Cerebellar cortex (tissue), 1 donor: ENCODE measurements at places on chromosomes 1 and 21.
A peak's percentile ranks its signal among the peaks of the same experiment; 100 is the strongest.

DNA sequence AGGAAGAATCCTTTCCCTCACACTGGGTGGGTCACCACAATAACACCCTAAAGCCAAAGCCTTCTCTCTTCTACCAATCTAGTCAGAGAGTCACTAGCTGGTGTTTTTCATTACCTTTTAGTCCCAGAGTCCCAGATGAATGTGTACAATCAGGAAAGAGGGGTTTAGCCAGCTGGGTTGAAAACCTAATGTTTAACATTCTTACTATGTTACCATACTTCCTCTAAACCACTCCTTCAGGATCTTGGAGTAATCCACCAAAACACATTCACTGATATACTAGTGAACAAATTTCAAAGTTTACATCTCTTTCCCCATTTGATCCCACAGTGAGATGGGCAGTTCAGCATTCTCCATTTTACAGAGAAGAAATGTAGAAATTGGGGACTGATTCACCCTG lies 9.7 kb downstream of the LPAR3 start:
- no peak for DNase-seq

DNA sequence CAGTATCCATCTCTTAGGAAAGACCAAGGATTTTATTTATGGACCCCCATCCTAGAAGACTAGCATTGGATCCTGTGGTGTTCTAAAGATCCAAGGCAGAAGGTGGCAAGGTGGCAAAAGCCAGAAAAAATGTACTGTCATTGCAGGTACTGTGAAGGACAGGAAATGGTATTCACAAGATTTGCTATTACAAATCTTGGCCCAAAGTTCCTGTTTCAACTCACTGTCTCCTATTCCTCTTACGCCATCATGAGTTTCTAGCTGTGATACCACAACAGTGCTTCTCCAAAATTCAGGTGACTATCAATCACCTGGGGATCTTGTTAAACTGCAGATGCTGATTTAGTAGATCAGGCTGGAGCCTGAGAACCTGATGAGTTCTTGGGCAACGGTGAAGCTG lies 21.4 kb downstream of the ACP6 start:
- DNase-seq: no peak

DNA sequence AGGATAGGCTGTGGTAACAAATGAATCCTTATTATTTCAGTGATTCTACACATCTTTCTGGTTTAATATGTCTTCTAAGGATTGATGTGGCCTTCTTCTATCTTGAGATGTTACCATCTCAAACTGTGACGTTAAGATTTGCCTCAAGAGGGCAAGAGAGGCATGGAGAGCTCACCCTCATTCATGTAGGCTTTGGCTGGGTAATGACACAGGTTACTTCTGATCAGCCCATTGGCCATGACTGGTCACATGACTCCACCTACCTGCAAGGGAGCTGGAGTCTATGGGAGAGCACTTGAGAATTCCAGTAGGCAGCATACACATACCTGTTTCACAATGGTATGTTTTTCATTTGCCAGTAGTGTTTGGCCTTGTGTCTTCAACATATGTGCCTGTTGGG lies 30.0 kb downstream of the CACHD1 start:
- DNase-seq: no peak

DNA sequence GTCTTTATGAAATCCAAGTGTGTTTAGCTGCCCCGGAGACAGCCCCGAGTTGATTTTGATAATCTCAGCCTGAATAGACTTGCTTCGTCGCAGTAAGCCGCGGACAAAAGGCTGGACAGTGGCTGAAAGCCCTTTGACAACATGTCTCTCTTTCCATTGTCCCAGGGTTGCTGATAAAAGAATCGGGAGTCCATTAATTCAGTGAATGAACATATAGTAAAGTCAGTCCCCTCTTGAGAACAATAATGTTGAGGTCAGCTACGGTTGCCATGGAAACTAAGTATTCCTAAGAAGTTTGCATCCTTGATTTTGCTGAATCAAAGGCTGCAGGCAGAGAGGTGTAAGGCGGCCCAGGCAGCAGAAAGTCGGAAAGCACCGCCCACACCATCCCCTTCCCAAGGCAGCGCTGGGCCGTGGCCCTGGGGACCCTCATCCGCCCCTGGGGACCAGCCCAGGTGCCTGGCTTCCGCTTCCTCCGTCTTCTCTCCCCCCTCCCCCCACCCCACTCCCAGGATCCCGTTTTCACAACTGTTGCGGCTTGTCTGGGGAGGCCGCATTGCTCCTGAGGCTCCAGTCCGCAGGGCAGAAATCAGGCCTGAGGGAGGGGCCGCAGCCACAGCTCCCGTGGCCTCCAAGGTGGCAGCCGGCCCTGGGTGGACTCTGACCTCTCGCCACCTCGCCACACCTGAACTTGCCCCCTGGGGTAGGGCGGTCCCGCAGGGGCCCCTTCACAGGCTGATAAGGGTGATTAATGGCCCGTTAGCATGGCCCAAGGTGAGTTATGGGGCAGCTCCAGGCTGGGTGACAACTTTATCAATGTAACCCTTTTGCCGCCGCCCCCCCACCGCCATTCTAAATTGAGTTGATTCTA lies 180.9 kb downstream of the PRDM16 start:
- no peak for DNase-seq

DNA sequence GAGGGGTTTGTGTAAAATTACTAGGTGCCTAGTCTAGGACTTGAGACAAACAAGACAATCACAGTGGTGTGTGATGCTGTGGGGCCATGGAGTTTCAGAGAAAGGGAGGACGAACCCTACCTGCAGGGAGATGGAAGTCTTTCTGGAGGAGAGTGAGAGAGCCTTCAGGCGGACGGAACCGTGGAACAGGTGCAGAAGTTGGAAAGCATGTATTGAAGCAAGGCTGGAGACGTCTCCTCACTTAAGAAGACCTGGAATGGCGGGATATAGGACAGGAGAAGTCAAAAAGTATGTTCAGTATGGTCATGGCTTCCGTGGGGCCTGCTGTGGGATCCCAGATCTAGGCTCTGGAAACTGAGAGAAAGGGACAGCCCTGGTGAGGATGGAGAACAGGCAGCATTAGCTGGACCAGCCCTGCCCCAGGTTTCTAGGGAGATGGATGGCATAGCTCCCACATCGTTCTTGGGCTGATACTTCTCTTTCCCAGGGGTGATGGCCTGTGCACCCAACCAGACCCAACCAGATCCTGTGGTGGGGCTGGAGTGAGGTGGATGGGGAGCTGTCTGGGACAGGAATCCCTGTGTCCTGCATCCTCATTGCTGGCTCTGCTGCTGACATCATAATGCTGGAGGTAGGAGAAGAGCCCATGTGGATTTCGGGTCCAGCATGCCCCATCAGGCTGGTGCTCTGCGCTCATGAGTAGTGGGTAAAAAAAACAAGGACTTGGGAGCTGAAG lies 15.0 kb upstream of the LRP8 start:
- DNase-seq: no peak

GRCh38 chr1:160357286-160358002 lies 9.4 kb upstream of the NHLH1 start:
- no peak for DNase-seq

DNA sequence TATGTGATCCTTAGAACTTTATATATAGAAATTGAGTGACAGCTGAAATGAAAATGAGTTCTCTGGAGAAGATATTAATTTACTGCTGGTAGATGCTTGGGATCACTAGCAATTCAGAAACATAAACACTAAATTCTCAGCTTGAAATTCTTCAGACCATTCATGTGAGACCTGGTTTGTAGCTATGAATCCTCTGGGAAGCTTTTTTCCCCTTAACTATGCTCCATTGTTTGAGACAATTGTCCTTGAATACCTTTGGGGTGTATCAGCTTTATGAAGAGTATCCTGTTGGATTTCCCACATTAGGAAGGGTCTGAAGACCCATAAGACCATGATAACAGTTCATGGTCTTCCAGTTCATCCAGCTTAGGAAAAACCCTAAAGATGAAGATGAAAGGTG lies 4.6 kb upstream of the DENND1B start:
- DNase-seq: no peak

GRCh38 chr1:245663841-245664240 lies 509.1 kb downstream of the KIF26B start:
- DNase-seq: no peak

- DNase-seq: no peak
Observed at GRCh38 chr1:12143631-12144155, 23.1 kb upstream of the TNFRSF1B start.

GRCh38 chr1:25543425-25544242 lies at the start of gene LDLRAP1:
LDLRAP1 (plus strand) TSS chr1:25543606; CDS start chr1:25543699, 93 bp downstream.
- peak; percentile 78 for DNase-seq

DNA sequence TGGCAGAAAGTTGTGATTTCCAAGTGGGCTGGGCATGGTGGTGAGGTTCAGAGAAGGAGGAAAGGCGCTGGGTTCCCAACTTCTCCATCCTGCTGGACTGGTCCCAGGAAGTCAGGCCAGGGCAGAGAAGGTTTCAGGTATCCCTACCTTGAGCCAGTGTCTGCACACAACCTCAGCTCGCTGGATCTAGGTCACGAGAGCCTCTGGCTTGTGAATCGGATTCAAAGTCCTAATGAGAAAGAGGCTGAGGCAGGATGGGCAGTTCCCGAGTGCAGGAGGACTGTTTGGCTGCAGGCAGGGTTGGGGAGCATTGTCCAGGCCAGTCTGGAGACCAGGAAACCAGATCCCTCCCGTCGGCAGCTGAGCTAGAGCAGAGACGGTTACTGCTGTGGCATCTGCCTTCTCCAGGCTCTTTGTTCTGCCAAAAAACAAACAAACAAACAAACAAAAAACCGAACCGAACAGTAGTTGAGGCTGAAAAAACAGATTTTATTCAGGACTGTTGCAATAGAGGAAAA lies 19.5 kb upstream of the IGSF21 start:
- peak; percentile 31 for DNase-seq

DNA sequence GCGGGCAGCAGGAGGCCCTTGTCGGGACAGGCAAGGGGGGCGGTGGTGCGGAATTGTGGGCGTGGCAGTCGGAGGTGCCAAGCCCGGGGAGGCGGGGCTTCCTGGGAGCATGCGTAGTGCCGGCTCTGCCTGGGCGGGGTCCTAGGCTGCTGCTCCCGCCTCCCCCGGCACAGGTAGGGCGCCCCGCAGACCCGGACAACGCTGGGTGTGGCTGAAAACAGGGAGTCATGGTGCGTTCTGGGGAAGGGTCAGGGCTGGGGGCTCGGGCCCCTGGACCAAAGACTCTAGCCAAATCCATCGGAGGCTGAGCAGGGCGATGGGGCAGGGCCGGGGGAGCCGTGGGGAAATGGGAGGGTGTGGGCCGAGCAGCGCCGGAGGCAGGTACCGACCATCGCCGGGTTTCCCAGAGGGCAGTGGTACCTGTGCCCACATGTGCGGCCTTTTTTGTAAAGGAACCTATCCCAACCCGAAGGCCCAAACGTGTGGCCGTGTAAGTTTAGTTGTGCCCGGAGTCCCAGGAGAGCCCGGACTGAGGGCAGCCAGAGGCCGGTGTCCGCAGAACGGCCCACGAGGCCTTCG lies 231.9 kb downstream of the SDCCAG8 start:
- no peak for DNase-seq

DNA sequence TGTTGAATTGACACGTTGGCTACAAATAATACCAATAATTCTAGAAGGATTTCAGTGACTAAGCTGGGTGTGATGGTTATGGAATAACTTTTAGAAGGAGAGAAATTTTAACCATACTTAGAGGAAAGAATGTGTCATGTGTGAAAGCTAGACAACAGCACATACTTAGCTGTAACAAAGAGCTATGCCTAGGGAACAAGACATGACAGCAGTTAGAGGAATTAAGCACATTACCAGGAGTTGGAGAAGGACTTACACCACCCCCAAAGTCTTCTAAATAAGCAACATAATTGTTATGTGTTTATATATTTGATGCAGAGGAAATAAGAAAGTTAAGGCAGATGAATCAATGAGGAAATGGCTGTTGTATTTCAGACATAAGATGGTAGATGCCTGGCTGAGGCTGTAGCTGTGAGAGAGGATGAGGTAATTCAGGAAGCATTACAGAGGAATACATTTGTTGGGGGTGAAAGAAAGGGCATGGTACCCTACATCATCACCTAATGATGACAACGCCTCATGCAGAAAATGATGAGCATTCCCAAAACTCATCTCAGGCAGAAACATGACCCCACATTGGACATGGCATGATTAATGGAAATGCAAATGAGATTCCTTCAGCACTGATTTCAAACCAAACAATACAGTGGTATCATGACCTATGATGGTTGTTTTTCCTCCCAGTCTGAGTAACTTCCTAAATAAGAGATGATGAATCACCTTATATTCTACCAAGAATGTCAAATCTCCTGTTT lies 211.5 kb downstream of the LHX8 start:
- DNase-seq: no peak

DNA sequence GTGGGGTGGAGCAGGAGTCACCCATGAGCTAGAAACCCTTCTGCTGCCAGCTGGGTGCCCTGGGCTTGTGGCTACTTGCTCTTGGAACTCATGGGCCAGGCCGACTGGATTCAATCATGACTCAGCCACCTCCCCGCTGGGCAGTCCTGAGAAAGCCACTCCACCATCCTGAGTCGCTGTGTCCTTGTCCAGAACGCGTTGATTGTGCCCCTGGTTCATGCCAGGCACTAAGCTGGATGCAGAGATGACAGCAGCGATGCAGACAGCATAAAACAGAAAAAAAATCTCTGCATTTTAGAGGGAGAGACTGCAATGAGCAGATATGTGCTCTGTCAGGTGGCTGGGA lies 10.6 kb downstream of the PADI1 start:
- no peak for DNase-seq

GRCh38 chr1:237590386-237590785 lies 300.3 kb downstream of the ZP4 start:
- no peak for DNase-seq

- no peak for DNase-seq
Observed at GRCh38 chr1:42264511-42265190, 70.4 kb downstream of the FOXJ3 start.

- no peak for DNase-seq
Observed at GRCh38 chr1:117412472-117412871, 45.2 kb downstream of the MAN1A2 start.

DNA sequence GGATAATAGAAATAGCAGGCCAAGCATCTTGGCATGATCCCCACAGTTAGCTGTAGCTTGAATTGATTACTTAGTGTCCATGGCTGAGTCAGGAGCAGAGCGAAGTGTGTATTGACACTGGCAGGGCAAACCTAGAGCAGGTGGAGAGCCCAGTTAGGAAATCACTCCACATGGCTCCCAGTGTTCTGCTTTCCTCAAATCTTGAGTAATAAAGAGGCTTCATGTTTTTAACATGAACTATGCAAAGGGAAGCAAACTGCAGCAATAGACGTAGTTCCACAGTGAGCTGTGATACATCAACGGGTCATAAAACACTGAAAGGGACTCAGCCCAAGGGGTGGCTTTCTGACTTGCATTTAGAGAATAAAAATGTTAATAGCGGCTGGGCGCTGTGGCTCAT lies 28.9 kb downstream of the RHEX start:
- DNase-seq: no peak

- no peak for DNase-seq
Observed at GRCh38 chr1:230120289-230120920, 53.4 kb downstream of the GALNT2 start.
